ENCODE measurements at places on chromosomes 5 and 9.

- DNase-seq, result no peak
These were observed at the start of gene PPP2R2B for GRCh38 chr5:146878476-146879172. Gene PPP2R2B, minus strand, starts transcription at chr5:146878757.

GRCh38 chr5:136732751-136733150 is 367.4 kb upstream of the TRPC7 start:
- no peak for DNase-seq

DNA sequence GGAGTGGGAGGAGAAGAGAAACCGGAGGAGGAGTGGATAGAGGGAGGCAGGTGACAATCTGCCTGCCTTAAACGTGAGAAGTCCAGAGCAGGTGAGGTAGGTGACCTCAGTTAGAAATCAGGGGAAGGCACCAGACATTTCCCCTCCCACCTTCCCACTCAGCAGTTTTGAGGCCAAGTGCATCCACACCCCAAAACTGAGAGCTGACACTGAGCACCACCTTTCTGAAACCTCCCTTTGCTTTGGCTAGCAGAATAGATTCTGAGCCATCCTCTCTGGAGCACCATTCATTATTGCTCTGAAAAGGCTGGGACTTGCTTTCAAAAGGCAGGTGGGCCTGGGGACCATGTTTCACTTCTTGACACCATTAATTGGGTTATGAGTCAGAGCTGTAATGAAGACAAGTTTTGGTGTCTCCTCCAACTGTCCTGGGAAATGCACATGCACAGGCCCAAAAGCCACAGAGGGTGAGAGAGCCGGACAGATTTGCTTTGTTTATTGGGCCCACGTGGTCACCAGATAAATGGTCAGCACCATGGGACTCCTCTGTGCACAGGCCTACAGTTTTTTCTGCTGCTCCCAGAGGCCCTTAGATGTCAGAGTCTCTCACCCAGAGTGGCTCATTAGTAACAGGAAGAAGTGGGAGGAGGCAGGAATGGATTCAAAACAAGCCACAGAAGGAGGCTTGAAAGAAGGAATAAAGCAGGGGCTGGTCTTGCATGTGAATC is 314.7 kb downstream of the TLE1 start:
- no peak for DNase-seq

DNA sequence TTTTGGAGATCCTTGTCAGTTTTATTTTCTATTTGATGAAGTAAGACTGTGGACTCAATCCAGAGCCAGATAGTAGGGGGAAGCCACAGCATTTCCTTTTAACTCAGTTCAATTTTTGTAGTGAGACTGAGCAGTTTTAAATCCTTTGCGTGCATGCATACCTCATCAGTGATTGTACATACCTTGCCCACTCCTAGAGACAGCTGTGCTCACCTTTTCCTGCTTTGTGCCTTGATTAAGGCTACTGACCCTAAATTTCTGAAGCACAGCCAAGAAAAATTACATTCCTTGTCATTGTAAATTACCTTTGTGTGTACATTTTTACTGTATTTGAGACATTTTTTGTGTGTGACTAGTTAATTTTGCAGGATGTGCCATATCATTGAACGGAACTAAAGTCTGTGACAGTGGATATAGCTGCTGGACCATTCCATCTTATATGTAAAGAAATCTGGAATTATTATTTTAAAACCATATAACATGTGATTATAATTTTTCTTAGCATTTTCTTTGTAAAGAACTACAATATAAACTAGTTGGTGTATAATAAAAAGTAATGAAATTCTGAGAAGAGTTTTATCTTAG is 17.8 kb downstream of the DIMT1 start:
- DNase-seq, result no peak

- DNase-seq, result no peak
These were observed 336.5 kb upstream of the SEMA6A start for GRCh38 chr5:116911074-116911473.

DNA sequence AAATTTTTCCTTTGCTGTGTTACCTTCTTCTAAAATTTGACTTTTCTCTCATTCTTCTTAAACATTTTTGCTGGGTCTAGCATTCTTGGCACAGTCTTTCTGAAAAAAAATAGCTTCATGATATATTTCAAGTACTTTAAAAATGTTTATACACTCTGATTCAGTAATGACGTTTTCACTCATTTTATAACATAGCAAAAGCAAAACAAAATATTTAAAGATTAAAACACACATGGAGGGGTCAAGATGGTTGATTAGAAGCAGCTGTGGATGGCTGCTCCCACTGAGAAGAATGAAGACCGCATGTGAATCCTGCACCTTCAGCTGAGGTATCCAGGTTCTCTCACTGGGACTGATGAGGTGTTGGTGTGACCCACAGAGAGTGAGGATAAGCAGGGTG is 188.2 kb downstream of the SGCD start:
- DNase-seq, result no peak

DNA sequence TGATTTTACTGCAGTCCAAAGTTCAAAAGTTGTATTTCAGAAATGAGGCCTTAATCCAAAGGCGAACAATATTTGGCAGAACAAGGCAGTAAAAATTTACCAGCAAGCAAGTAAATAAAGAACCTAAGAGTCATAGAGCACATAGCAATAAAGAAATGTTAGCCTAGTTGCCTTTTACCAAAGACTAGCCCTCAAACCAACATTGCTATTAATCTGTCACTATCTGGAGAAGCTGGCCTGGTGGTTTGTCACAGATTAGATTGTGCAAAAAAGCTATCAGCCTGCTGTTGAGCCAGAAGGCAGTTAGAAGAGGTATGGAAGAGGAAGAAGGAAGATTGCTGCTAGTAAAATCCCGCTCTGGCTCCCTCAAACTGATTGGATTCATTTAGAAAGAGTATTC is 304.7 kb upstream of the KLF4 start:
- no peak for DNase-seq

GRCh38 chr5:62208218-62208852 is 97.7 kb upstream of the KIF2A start:
- DNase-seq, result no peak

DNA sequence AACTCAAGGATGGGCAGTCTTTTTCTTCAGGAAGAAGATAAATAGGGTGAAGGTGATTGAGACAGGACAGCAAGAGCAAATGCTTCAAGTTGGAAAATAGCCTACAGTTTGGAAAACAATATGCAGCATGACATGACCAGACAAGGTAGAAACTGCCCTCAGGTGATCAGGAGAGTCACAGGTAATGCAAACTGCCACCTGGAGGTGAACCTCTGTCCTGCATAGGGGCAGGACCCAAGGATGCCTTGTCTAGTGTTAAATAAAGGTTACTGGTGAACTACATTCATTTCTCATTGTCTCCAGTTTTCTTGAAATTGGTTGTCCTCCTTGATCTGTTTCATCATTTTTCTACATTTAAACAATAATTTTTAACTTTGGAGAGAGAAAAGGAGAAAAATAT is 232.1 kb downstream of the SEMA5A start:
- DNase-seq, result no peak

GRCh38 chr9:70600506-70600905 is 186.0 kb upstream of the KLF9 start:
- DNase-seq, result no peak

- no peak for DNase-seq
These were observed 129.2 kb downstream of the HSD17B3 start for GRCh38 chr9:96172797-96173196.

DNA sequence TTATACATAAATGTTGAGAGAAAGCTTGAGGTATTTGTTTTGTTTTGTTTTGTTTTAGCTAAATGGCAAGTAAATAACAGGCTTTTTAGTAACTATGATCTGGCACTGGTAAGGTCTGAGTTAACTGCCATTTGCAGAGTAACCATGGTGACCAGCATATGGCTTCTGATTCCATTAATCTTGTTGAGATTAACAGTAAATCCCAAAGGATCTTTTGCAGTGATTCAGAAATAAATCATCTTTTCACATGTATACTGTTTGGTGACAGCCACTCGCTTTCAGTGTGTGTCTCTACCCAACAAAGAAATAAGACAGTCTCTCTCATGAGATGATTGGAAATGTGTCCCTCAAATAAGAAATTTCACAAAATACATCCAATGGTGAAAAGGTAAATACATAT is 235.6 kb downstream of the RAB3C start:
- no peak for DNase-seq

- DNase-seq, result no peak
These were observed 122.0 kb downstream of the PAPPA start for GRCh38 chr9:116275418-116276195.

GRCh38 chr5:16864631-16865131 is 71.4 kb downstream of the MYO10 start:
- no peak for DNase-seq

- no peak for DNase-seq
These were observed 272.0 kb upstream of the ACTBL2 start for GRCh38 chr5:57754616-57755015.

DNA sequence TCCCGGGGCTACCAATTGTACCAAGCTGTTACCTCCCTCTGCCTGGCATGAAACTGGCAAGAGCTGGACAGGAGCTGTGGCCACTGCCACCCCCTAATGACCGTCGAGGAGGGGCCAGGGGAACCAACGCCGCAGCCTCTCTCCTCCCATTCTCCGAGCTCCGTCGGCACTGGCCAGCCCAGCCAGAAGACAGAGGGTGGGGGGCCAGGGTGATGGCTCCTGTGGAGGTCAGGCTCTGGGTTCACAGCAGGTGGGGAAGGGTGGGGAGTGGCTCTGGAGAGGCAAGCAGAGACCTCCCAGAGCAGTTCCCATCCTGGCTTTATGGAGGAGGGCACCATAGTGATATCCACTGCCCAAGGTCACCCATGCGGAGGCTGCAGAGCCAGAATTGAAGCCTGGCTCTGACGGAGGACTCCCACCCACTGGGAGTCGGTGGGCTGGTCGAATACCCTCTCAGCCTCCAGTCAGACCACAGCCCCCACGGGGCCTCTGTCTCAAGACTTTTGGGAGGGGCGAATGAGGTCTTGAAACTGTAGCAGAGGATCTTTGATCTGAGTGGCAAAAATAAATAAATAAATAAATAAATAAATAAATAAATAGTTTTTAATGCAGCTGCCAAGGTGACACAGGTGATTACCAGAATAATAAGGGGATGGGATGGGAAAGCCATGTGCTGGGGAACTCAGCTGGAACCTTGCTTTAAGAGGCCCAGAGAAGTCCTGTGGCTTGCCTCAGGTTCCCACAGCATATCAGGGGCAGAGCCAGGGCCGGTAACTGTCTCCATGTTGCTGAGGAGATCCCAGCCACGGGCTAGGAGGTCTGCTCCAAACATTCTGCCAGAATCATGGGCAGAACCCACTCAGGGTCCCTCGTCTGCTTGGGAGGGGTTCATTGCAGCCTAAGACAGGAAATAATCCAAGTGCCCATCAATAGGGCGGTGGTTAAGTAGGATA is 42.5 kb upstream of the NEURL1B start:
- DNase-seq, result no peak

GRCh38 chr9:34589636-34590380 is at the start of gene CNTFR:
Gene CNTFR, minus strand, starts transcription at chr9:34589724. Its CDS starts 20,743 bp downstream, at chr9:34568981.
- no peak for DNase-seq

GRCh38 chr5:761059-761771 is 23.3 kb downstream of the ZDHHC11B start:
- DNase-seq, result no peak

- no peak for DNase-seq
These were observed 32.4 kb downstream of the HAPLN1 start for GRCh38 chr5:83688281-83688680.

DNA sequence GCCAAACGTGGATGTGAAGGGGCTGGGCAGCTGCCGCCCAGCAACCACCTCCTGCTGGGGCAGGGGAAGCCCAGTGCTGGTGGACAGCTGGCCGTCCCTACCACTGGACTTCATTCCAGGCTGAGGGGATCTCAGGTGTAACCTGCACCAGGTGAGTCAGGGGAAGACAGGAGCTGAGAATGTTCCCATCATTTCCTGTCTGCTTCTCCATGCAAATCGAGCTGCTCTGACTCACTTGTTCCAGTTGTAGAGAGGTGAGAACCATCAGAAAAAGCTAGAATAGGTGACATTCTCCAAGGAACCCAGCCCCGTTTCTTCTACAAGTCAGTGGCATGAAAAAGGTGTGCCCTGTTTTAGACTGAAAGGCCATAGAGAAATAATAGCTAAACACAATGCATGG is 21.8 kb upstream of the BARX1 start:
- no peak for DNase-seq

- DNase-seq, result no peak
These were observed 42.8 kb upstream of the NR4A3 start for GRCh38 chr9:99778836-99779235.

Data from T-helper 2 cell (primary cell).